ENCODE measurements at places on chromosomes 7 and 10.

DNA sequence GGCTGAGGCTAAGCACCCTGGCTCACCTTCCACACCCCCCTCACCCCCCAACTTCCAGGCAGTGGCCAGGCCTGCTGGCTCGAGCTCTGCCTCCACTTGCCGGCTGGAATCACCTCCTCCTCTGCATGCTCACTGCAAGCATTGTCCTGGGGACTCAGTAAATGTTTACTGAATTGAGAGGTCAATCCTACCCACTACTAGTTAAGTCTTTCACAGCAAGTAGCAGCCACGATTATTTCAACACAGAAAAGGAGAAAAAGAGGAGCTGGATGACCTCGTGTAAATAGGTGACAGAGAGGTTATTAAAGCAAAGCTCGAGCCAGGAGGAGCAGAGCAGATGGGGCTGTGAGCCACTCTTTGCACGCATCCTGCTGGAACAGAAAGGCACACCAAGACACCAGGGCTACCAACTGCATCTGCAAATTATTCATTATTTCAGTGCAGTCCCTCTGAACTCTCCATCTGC is 32.1 kb downstream of the HIPK2 start:
- no peak for DNase-seq

DNA sequence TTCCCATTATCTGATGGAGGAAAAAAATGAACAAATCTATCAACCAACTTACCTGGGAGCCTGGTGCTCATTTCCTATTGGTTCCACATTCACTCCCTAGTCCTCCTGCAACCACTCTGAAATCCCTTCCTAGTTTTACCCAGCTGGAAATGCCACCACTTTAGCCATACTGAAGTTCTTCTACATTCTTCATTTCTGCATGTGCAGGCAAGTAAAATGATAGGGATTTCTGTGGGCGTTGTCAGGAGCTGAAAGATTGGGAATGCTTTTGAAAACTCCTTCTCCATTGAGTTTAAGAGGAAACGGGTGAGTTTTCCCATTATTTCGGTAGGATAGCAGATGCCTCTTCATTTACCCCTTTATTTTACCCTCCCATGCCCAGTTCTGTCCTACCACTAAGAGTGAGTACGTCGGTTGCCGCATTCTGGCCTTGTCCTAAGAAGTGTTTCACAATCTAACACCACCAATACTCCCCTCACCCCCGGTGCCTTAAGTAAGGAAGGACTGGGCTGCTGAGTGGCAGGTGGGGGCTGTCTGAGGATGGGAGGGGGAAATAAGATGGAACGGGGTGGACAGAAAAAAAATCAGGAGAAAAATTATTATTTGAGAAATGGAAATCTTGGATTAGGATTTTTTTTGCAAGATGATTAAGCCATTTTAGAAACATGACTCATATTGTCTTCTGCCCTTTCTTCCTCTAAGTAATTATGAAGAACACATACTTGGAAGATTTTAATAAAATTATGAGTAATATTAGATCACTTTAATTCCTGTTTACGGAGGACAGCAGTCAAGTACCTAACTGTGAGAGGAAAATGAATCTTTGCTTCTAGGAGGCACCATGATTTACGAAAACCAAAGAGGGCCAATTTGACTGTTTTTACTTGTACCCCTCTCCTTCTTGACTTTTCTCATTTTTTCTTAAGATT is 13.2 kb upstream of the TAS2R60 start:
- DNase-seq: no peak

DNA sequence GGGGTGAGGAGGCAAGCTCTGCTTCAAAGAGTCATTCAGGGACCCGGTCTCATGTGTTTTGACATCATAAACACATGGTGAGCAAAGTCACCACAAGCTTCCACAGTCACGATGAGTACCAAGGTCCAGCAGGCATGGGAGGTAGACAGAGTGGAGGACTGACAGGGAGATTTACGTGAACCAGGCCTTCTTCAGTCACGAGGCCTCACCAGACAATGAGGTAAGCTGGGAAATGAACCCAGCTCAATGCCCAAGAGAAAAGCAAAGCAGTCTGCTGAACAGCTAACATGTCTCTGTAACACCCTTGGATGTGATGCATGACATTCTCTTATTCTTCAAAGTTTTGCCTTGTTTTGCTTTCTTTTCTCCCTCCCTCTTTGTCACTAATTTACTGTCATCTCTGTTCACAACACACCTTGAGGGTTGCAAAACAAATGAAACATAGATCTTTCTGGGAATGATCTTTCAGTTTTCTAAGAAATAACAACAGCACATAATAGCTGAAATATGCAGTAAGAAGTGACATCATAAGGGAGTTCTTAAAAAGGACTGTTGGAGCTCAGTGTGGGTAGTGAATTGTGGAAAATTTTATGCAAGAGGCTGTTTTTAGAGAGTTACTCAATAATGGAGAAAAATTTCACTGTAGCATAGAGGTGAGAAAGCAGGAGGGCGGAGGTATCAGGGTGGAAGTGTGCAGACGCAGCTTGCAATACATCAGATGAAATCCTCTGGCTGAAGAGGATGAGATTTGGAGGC is 9.0 kb downstream of the PPP1R17 start:
- no peak for DNase-seq

- no peak for DNase-seq
Measured at GRCh38 chr10:133356549-133357284, 1.1 kb downstream of the FUOM start.

DNA sequence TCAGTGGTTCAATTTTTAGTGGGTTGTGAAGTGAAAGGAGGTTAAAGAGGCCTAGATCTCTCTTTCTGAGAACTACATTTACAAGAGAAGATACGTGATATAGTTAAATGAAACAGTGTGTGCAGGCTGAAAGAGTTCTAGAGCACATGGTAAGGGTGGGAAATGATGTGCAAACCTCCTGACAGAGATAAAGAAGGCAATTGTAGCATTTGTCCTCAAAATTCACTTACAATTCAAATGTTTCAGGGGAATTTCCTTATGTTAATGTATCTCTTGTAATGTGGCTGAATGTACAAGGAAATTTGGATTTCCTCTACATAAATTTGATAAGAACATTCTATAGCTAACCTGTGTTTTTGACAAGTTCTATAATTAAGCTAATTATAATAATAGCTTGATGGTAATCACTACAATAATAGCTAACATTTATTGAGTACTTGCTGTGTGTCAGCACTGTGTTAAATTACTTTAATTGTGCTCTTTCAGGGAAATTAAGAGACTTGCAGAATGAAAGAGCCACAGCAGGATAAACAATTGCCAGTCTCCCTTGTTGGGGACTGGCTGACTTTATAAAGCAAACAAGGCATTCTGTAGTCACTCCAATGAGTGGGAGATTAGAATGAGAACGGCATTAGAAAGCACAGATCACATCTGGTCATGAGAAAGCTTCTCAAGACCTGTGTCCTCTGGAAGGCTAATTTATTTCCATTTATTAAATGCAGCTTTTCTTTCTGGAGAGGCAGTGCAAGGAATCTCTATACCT is 139.7 kb upstream of the TMEM72 start:
- DNase-seq: no peak

GRCh38 chr7:106542550-106543220 is 118.3 kb downstream of the CCDC71L start:
- DNase-seq: peak; percentile 14

GRCh38 chr10:13183625-13184024 is 22.3 kb downstream of the MCM10 start:
- no peak for DNase-seq

DNA sequence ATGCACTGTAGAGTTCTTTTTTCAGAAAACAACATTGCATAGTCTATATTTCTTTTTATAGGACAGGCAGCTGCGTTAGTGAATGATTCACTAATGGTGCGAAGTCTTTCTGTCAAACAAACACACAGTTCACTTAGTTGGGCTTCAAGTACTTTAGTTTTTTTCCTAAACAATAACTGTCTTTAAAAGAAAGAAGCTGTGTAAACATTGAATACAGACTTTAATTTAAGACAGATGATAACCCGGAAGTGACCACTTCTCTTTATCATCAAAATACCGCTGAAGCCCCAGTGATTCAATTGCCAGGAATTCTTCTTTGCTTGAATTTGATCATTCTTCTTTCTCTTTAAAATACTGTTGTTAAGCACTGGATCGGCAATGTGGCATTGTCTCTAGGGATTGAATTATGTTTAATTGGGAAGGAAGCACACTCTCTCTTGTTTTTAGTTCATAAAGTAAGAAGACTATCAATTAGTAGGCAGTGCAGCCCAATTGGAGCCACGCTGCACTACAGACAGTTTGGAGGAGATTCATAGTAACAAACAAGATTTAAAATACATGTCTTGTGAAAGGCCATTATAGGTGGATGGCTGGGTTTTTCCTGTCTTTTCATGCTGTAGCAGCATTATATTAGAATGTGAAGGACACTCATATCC is 30.4 kb downstream of the CNTNAP2 start:
- no peak for DNase-seq

DNA sequence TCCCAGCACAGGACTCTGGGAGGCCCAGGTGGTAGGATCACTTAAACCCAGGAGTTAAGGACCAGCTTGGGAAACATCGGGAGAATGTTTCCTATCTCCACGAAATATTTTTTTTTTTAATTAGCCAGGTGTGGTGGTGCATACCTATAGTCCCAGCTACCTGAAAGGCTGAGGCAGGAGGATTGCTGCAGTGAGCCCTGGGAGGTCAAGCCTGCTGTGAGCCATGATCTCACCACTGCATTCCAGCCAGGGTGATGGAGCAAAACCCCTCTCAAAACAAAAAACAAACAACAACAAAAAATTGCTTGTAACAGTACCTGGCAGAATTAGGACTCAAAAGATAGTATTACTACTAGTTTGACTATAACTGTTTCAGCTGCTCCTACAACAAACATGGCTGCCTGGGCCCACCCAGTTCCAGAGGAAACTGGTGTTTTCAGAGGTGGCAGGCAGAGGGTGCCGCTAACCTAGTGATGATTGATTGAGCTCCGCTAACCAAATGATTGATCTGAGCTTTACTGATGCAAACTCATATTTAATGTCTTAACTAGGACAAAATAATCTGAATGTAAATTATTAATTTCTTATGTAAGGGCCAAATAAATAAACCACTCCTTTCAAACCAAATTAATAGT is 57.0 kb downstream of the AP3M1 start:
- no peak for DNase-seq
